ENCODE measurements at places on chromosomes 2 and 18. TPM values are rescaled to one million over a fixed set of nuclear protein-coding genes. Genes with fewer than 3 reads are reported as not detected.
A peak's percentile ranks its signal among the peaks of the same experiment; 100 is the strongest.

KDM3A gene
- 21.2 TPM for polyA plus RNA-seq

DSG4 gene
- polyA plus RNA-seq = not detected

CHST10 gene
- 0.57 TPM for polyA plus RNA-seq

EVX2 gene
- not detected for polyA plus RNA-seq

DNA sequence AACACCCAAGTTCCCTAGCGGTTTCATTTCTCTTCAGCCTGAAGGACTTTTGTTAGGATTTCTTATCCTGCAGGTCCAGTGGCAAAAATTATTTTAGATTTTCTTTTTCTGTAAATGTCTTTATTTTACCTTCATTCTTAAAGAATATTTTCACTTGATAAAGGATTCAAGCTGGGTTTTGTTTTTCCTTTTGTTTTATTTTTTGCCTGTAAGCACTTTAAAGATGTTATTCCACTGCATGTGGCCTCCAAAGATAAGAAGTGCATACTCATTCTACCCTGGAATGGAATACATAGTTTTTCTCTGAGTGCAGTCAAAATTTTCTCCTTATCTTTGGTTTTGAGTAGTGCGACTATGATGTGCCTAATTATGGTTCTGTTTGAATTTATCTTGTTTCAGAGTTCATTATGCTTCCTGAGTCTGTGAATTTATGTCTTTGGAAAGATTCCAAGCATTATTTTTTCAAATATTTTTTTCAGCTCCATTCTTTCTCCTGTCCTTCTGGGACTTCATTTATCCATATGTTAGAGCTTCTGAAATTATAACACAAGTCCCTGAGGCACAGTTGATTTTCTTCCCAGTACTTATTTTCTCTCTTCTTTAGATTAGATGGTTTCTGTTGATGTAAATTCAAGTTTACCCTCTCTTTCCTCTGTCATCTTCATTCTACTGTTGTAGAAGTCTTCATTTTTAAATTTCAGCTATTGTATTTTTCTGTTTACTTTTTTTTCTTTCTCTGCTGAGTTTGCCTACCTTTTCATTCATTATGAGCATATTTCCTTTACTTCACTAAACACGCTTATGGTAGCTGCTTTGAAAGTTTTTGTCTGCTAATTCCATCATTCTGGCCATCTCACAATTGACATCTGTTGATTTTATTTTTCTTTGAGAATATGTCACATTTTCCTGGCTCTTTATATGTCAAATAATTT lies 69.6 kb downstream of the MAPRE2 start:
- no peaks in the 10 kb centered on the region for H3K36me3 ChIP-seq
- no peak overlapping the region for H3K27ac ChIP-seq
- no peaks in the 10 kb centered on the region for H3K27me3 ChIP-seq
- no peak overlapping the region for H3K4me3 ChIP-seq
- no peak for DNase-seq

GRCh38 chr2:167860082-167860481 lies 387.3 kb downstream of the STK39 start:
- no peak for DNase-seq
- no peaks in the 10 kb centered on the region for H3K36me3 ChIP-seq
- H3K4me1 ChIP-seq = no peaks in the 10 kb centered on the region
- no peak overlapping the region for H3K4me3 ChIP-seq
- no peaks in the 10 kb centered on the region for H3K27me3 ChIP-seq

DNA sequence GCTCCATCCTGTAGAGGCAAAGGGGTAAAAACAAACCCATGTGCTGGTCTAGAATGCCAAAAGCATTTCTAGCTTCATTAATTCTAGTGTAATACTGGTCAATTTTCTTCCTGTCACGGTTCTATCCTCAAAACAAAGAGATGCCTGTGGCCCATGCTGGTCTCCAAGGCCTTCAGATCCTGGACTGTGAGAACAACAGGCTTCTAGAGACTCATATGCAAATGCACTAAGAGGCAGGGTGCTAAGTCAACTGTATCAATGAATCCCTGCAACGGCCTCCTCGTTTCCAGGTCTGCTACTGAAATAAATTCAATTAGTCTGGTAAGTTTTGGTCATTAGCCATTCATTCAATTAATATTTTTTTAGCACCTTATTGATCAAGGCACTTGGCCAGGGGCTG lies 4.0 kb downstream of the IFT172 start:
- peaks cover 3% of the 10 kb centered on the region for H3K36me3 ChIP-seq
- H3K27ac ChIP-seq = no peak overlapping the region
- no peak overlapping the region for H3K4me3 ChIP-seq
- DNase-seq = no peak

- no peaks in the 10 kb centered on the region for H3K27me3 ChIP-seq
- no peaks in the 10 kb centered on the region for H3K4me1 ChIP-seq
- H3K4me3 ChIP-seq = no peak overlapping the region
- H3K36me3 ChIP-seq = peaks cover 59% of the 10 kb centered on the region
- H3K27ac ChIP-seq = no peak overlapping the region
Measured at GRCh38 chr2:44325897-44326296, 35.4 kb downstream of the PREPL start.

- DNase-seq = no peak
- H3K4me3 ChIP-seq = no peak overlapping the region
- H3K27me3 ChIP-seq = no peaks in the 10 kb centered on the region
- H3K4me1 ChIP-seq = no peaks in the 10 kb centered on the region
Measured at GRCh38 chr18:8167026-8167425, 442.2 kb upstream of the RAB12 start.

DNA sequence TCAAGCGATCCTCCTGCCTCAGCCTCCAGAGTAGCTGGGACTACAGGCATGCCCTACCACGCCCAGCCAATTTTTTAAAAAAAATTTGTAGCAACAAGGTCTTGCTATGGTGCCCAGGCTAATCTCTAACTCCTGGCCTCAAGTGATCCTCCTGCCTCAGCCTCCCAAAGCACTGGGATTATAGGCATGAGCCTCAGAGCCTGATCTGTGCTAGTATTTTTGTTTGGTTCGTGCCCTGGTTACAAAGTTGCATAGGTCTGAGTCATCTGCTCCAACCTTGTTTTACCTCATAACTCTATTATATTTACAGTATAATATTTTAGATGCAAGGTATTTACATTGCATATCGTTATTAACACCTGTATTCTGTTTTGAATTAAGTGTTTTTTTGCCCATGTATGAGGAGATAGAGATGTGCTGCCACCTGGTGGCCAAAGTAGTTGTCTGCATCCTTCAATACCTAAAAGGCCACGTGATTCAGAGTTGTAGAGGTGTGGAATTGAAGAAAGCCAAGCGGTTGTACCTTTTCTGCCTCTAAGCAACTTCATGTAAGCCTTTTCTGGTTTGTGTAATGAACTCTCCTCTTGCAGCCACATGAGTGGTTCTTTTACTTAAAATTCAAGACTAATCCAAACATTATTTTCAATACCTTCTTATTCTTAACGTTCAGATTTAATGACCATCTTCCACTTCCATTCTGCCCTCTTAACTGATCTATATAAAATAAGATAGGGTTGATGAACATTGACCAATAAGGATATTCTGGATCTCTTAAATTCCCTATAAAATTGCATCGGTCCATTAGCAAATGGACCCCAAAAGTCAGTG lies 19.9 kb upstream of the CABYR start:
- H3K27me3 ChIP-seq = no peaks in the 10 kb centered on the region
- DNase-seq = peak; percentile 70
- H3K36me3 ChIP-seq = peaks cover 41% of the 10 kb centered on the region
- no peak overlapping the region for H3K4me3 ChIP-seq

- H3K36me3 ChIP-seq = no peaks in the 10 kb centered on the region
- H3K27me3 ChIP-seq = no peaks in the 10 kb centered on the region
- no peaks in the 10 kb centered on the region for H3K4me1 ChIP-seq
- DNase-seq = no peak
Measured at GRCh38 chr2:233760043-233760442, at the start of gene UGT1A1. UGT1A1 (plus strand) TSS chr2:233760270; CDS start chr2:233760288, 18 bp downstream.

DNA sequence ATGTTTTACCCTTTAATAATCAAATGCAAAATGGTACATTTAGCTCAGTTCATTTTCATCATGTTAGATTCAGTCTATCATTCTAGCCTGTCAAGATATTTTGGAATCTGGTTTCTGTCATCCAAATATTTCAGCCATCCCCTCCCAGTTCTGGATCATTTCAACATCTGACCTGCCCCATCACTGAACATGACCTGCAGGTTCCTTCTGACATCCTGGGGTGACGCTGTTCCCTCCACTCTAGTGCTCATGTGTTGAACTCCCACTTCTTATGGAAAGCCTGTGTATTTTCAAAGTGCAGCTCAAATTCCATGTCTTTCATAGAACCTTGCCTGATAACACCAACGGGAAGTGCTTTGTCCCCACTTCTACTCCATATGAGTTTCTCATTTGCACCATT lies 320.0 kb upstream of the TNP1 start:
- no peak overlapping the region for H3K4me3 ChIP-seq
- no peaks in the 10 kb centered on the region for H3K4me1 ChIP-seq
- no peak overlapping the region for H3K27ac ChIP-seq
- peaks cover 25% of the 10 kb centered on the region for H3K27me3 ChIP-seq
- H3K36me3 ChIP-seq = no peaks in the 10 kb centered on the region
- DNase-seq = no peak

GRCh38 chr2:22947741-22948140 lies 437.2 kb upstream of the KLHL29 start:
- no peaks in the 10 kb centered on the region for H3K4me1 ChIP-seq
- H3K4me3 ChIP-seq = no peak overlapping the region
- no peak overlapping the region for H3K27ac ChIP-seq
